ENCODE measurements at places on chromosomes 16 and 17.

GRCh38 chr16:89847051-89847939 is 19.0 kb downstream of the SPIRE2 start:
- no peak for DNase-seq

DNA sequence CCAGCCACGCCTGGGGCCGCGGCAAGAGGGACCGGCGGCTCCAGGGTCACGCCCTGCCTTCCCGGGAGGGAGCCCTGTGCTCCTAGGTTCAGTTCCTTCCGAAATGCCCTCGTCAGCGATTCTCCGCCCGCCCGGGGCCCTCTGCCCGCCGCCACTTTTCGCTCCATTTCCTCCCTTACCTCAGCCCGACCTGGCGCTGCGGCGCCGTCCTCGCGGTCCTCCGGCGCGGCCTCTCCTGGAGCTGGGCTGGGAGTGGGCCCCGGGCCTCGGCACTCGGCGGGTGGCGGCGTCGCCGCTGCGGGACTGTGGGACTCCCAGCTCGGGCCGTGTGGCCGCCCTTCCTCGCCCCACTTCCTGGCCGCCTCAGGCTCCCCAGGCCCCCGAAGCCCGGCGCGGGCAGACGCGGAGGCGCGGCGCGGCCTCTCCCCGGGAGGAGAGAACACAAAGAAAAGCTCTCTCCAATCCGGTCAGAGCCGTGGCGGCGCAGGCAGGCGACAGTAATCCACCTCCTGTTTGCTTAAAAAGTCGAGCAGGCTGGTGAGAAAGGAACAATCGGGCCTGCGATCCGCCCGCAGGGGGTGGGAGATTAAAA is 1.6 kb downstream of the BAHCC1 start:
- DNase-seq, result peak; percentile 20

DNA sequence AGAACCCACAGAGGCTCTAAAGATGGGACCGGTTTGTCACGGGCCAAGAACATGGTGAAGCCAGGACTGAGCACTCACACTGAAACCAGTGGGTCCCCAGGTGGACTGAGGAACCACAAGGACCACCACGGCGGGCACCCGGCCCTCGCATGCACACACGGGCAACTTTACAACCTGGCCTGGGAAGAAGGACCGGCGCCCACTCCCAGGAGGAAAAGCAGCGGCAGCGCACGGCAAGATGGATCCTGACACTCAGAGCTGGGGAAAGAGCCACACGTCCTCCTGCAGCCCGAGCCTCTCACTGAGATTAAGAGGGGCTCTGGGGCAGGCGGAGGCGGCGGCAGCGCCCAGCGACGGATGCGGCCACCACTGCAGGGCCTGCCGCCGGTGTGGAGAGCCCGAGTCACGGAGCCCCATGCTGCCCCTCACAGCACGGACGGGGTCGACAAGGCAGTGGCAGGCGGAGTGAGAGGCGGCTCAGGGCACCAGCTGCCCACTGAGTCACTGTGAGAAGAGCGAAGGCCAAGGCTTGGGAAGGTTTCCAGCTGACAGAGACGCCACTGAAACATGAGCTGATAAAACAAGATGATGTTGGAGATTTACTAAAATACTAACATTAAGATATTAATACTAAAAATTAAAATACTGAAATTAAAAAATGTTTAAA is 118.3 kb downstream of the ANKRD11 start:
- no peak for DNase-seq

GRCh38 chr17:58334661-58335060 is 6.1 kb upstream of the TSPOAP1 start:
- no peak for DNase-seq

GRCh38 chr16:11224894-11225676 is 30.9 kb downstream of the SOCS1 start:
- peak; percentile 40 for DNase-seq

DNA sequence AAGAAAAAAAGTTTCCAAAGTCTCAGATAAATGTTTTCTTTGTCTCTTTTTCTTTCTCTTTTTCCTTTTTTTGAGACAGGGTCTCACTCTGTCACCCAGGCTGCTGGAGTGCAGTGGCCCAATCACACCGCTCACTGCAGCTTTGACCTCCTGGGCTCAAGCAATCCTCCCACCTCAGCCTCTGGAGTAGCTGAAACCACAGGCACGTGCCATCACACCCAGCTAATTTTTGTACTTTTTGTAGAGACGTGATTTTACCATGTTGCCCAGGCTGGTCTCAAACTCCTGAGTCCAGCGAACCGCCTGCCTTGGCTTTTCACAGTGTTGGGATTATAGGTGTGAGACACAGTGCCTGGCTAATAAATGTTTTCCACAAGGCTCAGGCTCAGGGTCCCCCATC is 53.3 kb upstream of the KSR1 start:
- DNase-seq, result no peak

DNA sequence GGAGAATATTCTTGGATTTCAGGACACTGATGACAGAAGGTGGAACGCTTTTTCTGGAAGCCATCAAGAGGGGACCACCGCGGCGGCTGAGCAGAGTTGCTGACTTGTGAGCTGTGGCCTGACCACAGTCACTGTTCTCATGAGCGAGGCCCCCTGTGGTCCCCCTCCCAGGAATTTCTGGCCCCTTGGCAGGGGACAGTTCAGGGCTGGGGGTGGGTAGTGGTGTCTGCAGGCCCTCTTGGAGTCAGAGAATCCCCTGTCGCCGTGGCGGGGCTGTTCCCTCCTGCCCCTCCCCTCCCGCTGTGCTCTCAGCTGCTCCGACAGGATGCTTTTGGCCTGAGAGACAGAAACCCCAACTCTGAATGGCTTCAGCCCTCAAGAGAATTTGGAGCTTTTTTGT is 292.0 kb downstream of the SEC14L1 start:
- DNase-seq, result no peak

- DNase-seq, result no peak
Observed at GRCh38 chr17:27533874-27534815, 77.9 kb downstream of the KSR1 start.

- DNase-seq, result peak; percentile 2
Observed at GRCh38 chr16:53892155-53892554, 188.2 kb downstream of the FTO start.

DNA sequence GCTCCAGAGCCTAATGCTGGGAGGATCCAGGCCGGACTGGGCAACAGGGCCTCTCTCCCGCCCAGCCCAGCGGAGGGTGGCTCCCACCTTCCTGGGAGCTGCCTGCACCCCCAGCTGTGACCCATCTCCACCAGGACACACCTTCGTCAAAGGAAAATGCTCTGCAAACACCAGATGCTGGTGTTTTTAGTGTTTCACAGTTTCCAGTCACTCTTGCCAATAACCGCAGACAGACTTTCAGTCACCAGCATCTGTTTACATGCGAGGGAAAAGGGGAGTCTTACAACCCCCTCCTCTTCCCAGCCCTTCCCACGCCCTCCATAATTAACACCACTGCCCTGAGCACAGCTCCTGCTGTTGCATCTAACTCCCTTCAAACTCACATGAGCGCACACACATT is 25.3 kb downstream of the KLHDC4 start:
- no peak for DNase-seq

DNA sequence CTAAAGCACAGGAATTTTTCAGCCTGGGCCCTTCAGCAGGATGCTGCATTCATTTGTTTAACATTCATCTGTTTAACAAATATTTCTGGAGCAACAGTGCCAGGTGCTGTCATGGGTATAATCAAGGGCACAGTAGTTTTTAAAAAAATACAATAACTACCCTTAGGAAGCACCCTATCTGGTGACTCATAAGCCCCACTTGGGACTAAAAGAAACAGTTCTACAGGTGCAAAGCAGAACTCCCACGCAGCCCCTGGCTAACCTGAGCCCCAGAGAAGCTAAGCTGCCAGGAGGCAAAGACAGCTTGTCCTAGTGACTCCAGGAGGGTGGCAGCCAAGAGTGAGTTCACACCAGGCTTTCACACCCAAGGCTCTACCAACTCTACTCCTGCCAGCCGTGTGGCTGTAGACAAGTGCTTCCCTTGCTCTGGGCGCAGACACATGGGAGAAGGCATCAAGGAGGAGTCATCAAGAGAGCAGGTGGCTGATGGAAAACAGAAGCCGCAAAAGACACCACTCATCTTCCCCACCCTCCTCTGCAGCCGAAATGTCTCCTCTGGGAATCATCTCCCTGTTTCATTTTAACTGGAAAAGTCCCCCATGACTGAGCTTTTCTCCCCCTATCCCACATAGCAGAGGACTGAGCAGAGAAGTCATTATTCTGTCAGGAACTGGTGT is 14.4 kb downstream of the CUEDC1 start:
- no peak for DNase-seq

GRCh38 chr17:62760945-62761267 is 47.2 kb downstream of the MARCHF10 start:
- no peak for DNase-seq

DNA sequence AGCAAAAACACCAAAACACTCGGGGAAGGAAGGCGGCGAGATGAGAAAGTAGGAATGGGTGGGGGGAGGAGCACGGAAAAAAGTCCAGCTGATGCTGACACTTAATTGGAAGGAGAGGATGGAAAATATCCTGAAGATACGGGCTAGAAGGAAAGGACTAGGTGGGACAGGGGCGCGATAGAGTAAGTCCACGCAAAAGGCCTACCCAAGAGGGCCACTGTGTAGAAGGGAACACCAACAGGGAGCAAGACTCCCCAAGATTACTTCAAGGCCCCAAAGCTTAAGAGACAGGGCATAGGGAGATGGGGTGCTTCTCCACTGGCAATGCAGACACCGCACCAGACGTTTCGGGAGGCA is 736 bp downstream of the APPBP2 start:
- DNase-seq, result no peak

GRCh38 chr17:2871205-2871604 is 75.0 kb downstream of the RAP1GAP2 start:
- DNase-seq, result no peak

DNA sequence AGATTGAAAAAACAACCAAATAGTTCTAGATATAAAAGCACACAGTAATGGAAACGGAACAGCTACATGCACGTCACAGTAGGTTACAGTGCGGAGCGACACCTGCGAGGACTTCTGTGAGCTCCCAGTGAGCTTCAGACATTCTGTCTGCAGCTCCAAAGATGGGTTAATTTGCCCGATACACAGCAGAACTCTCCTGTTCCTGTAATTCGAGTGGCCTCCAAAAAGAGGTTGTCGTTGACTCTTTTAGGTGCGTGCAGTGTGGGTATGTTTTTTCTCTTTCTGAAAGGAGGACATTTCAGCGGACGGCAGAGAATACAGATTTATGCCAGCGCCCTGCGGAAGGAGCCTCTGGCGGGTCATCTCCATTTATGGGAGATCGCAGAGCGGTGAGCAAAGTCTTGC is 2.9 kb downstream of the OR1F1 start:
- DNase-seq, result no peak

GRCh38 chr17:73292031-73292531 is 19.7 kb downstream of the CDC42EP4 start:
- no peak for DNase-seq

DNA sequence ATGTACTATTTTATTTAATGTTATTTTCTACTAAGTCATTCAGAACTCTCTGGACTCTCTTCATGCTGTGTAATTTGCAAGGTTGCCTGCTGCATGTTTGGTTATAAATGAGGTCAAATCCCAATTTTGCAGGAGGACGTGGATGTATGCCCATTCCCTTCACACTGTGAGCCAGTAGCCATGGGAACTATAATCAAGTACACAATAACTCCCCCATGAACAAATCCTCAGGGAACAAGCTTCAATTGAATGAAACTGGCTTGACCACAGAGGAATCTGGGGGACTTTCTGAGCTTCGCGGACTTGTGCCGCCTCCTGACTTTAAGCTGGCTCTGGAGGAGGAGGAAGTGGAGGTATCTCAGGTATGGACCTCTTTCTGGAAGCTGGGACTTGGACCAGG is 14.6 kb upstream of the KCTD13 start:
- DNase-seq, result no peak

DNA sequence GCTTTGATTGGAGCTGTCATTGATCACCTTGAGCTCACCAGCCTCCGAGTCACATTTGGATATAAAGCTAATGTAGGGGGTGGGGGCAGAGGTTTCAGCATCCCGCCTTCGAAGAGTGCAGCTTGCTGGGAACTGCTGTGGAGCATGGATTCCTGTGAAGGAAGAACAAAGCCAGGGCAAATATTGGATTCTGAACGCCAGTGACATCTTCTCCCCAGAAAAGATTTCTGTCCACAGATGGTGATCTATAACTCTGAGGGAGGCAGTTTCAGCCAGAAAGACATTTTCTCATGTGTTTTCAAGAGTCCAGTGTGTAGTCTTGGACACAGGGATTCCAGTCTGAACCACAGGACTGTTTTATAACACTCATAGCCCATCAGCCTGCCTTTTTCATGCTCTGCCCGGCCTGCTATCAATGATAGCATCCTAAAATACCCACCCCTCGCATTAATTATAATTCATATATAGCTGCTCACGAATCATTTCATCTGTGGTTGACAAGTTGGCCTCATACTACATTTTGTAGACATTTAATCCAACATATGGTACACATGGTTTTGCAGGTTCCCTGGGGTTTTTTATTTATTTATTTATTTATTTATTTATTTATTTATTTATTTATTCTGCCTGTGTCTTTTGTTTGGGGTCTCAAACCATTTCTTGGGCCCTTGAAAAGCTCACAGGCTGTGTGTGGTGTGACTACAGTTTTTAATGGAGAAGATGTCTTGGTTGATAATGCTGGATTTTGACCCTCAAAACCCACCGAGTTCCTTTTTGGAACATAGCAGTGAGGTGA is 47.1 kb upstream of the SALL1 start:
- DNase-seq, result no peak

GRCh38 chr17:48486557-48486956 is 44.3 kb downstream of the HOXB1 start:
- no peak for DNase-seq

DNA sequence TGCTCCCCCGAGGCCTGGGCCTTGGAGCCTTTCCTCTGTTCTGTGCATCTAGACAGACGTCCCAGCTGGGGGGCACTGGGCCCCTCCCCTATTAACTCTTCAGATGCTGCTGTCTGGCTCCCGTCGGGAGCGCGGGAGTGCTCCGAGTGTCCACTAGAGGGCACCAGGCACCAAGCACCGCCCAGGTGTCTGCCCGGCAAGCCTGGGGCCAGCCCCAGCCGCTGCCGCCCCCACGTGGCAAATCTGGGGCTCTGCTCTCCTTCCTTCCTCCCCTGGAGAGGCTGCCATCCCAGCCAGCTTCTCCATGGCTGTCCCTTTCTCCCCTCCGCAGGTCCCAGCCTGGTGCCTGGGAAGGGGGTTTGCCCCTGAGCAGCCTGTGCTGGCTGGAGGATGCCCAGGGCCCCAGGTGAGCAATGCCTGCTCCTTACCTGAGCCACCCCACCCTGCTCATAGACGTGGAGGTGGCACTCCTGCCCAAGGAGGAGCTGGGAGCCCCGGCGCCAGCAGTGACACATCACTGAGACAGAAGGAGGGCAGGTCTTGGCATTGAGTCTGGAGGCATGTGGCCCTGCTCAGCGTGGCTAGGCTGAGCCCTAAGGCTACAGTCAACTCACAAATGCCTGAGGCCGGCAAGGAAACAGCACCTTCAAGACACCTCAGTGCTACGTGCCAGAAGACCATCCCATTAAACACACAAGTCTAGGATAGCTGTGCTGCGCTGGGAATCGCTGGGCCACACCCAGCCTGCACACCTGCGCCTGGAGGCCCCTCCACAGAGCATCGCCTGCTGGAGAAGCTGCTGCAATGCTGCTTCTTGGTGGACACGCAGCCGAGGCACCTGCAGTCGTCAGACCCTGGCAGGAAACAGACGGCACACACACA is 19.7 kb downstream of the TMEM235 start:
- DNase-seq, result peak; percentile 76

GRCh38 chr17:65511316-65511715 is 50.1 kb downstream of the AXIN2 start:
- DNase-seq, result no peak

- no peak for DNase-seq
Observed at GRCh38 chr16:30621765-30622164, 11.6 kb upstream of the ZNF689 start.

- DNase-seq, result no peak
Observed at GRCh38 chr17:63399316-63399715, 46.8 kb downstream of the CYB561 start.
